ENCODE measurements at places on chromosomes 3 and 15.
A peak's percentile ranks its signal among the peaks of the same experiment; 100 is the strongest.

DNA sequence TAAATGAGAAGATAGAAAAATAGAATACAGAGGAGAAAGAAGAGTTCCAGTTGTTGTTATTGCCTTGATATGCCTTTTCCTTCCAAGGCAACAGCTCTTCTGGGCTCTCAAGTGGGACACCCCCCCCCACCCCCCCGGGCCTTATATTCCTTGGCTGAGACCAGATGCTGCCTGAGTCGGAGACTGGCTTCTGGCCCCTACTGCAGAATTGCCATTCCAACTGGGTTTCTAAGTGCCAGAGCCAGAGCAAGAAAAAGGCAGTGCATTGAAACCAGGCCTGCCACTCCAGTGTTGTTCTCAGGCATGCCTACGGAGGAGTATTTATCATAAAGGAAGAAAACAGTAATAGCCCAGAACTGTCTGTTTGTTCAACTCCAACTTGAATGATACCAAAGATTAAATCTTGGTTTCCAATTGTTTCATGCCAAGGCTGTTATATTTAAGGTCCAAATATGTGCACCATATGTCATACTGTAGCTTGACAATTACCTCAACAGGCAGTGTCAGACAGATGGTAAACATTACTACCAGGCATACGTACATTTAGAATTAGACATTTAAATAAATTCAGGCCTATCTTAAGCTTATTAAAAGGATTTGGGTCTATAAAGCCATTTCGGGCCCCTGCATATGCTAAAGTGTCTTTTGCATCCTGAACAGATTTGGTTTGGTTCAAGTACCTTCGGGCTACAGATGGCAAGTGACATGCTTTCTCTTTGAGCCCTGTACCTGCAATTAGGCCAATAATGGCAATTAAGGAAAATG, 209.9 kb upstream of the SEMA6D start:
- no peak for DNase-seq

DNA sequence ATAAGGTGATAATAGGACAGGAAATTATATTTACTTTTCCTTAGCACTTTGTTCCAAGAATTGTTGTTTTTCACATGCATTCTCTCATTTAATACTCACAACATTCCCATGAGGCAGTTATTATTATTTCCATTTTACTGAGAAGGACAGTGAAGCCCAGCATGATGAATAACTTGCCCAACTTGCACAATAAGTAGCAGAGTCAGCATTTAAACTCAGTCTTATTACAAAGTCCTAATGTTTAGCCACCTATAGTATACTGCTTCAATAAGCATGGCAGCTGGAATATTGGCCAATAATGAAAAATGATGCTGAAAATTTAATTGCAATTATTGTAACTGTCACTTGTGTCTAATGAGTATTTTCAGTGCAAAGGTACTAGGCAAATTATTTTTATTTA, 45.7 kb downstream of the SYNPR start:
- no peak for DNase-seq

GRCh38 chr3:160480931-160481330, 31.3 kb upstream of the TRIM59 start:
- no peak for DNase-seq

- peak; percentile 84 for DNase-seq
These were observed 26.4 kb upstream of the TNFAIP8L3 start for GRCh38 chr15:51121118-51121517.

DNA sequence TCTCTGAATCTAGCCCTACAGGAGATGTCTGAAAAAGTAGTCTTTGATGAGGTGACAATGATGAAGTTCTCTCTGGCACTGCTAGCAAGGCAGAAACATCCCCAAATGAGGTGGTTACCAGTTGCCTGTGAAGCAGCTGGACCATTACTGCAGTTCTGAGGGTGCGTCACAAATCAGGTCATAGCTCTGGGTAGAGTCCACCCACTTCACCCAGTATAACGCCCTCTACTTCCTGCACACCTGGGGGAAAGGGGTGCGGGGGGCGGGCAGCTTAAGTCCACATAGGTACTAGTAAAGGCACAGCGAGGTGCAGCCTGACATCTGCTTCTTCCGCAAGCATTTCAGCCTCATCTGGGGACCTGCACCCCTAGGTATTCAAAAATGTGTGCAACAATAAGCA, 13.4 kb upstream of the SATB1 start:
- no peak for DNase-seq

GRCh38 chr15:51869060-51869421, 39.6 kb downstream of the TMOD3 start:
- DNase-seq, result peak; percentile 34

DNA sequence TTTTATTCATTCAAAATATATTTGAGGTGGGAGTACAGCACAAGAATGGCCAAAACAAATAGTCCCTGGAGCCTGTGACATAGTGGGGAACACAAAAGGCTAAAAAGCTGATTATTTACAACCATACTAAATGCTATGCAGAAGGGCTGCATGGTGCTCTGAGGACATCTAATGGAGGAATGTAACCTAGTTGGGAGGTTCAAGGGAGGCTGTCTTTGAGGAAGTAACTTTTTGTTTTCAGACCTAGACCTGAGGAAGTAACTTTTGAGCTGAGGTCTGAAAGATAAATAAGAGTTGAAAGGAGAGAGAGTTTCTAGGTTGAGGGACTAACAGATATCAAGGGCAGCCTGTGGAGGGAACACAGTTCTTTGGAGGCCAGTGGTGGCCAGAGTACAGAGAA, 34.8 kb upstream of the RASA2 start:
- DNase-seq, result no peak

DNA sequence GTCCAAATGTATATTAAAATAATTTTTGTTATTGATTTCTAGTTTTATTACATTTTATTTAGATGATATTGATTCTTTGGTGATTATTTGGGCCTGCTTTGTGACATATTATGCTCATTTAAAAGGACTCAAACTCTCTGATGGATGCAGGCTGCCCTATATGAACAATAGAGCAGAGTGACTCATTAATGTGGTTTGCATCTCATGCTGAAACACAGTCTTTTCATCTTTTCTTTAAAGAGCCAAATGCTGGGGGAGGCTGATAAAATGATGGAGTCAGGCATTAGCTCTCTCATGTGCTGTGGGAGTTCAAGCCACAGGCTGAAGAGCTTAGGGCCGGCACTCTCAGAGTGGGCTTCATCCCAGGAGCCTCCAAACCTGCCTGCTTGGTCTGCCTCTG, 7.2 kb downstream of the PLA1A start:
- no peak for DNase-seq

DNA sequence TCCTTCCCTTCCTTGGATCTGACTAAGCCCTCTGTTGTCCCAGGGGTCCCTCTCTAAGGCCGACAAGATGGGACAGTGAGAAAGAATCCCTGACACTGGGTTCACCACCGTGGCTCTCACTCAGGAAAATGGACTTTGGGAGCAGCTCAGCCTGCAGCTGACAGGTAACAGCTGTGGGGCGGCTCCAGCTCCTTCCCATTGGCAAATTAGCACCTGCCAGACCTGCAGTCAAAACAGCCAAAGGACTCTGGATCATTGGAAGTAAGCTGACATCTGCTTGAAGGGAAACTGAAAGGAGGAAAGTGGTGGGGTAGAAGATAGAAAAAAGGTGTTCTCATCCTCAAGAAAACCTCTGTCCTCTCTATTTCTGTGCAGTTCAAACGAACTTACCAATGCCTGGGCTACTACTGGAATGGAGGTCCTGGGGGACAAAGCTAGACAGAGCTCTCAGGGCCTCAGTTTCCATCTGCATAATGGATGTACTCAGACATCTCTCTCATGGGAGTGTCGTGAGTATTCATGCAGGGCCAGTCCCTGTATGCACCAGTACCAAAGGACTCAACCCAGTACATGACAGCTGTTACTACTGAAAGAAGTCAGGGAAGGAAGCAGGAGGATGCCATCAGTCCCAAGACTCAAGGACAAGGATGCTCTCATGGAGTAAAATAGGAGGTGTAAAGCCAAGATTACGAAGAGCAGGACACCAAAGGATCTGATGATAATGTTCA, 53.6 kb upstream of the DCLK3 start:
- no peak for DNase-seq

- DNase-seq, result no peak
These were observed 435.0 kb downstream of the SHQ1 start for GRCh38 chr3:72413228-72413627.
